Activated naive CD4-positive, alpha-beta T cell treated with anti-CD3 and anti-CD28 coated beads, Interleukin-2, amount 50 U/mL, for 72 hours (primary cell): ENCODE measurements at places on chromosomes 5 and 9. TPM values are rescaled to one million over a fixed set of nuclear protein-coding genes. Genes with fewer than 3 reads are reported as not detected.
A peak's percentile ranks its signal among the peaks of the same experiment; 100 is the strongest.

PRR16 gene
- not detected for total RNA-seq

IRX4 gene
- not detected for total RNA-seq

ANKRD33B gene
- 5.6 TPM for total RNA-seq

PCDHGA6 gene
- 0.08 TPM for total RNA-seq

SPINK13 gene
- not detected for total RNA-seq

FBXL7 gene
- total RNA-seq: not detected

GRCh38 chr5:146426853-146427618, 20.1 kb upstream of the TCERG1 start:
- DNase-seq: no peak

DNA sequence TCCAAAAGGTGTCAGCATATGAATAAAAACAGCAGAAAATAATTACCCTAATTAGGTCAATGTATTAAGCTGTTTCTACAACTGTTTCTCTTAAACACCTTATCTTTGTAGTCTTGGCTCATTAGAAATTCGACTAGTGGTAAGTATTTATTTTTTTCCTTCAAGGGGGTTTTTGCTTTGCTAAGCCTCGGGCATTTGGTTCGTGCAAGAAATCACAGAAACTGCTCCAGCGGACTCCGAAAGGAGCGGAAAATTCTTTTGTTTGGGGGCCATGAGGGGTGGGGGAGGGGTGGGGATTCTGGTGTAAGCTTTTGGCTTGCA, 757 bp downstream of the ZBED3 start:
- DNase-seq: no peak

DNA sequence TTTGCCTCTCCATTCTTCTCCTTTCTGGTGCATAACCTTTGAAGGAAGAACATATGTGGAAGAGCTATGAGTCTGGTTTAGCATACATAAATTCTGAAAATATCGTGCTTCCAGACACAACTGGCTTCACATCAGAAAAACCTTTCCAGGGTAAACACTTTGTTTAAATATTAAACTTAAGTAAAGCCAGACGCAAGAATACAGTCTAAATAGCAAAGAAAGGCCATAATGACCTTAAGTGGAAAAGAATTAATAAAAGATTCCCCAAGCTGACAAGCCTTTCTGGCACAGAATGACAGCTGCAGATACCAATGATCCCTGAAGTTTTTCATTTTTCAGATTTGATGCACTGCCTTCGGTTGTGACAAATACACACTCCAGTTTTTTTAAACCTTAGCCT, 13.5 kb upstream of the TSSK1B start:
- DNase-seq: no peak

DNA sequence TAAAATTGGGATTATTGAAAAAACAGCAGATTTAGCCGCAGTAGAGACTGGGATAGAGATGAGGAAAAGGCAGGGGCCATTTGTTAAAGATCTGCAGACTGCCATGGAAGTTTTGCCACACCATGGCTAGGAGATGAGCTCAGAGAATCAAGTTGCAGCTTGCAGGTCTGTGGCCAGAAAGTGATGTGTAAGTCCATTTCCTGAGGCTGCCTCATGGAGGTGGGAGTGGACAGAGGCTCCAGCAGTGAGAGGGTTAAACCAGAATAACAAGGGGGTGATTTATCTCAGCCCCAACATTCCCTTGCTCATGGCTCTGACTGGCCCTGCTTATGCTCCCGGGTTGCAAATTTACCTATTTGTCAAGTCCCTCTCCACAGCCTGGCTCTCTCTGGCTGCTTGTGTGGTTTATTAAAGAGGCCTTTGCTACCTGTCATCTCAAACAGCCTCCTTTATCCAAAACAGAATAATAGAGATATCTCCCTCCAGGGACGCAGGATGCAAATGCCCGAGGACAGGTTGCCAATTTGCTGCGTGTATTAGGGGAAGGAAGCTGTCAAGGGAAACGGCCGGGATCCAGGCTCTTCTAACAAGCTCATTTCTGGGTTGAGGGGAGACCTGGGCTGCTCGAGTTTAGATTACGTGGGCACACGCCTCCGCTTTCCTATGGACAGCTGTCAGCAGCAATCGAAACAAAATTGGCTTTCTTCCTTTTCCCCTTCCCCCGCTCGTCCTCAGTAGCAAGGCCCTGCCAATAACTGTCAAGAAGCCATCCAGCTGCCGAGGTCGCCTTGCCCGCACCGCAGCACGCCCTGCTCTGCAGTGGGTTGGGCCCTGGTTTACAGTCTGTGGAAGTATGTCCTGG, 72.8 kb upstream of the PITX1 start:
- DNase-seq: no peak

DNA sequence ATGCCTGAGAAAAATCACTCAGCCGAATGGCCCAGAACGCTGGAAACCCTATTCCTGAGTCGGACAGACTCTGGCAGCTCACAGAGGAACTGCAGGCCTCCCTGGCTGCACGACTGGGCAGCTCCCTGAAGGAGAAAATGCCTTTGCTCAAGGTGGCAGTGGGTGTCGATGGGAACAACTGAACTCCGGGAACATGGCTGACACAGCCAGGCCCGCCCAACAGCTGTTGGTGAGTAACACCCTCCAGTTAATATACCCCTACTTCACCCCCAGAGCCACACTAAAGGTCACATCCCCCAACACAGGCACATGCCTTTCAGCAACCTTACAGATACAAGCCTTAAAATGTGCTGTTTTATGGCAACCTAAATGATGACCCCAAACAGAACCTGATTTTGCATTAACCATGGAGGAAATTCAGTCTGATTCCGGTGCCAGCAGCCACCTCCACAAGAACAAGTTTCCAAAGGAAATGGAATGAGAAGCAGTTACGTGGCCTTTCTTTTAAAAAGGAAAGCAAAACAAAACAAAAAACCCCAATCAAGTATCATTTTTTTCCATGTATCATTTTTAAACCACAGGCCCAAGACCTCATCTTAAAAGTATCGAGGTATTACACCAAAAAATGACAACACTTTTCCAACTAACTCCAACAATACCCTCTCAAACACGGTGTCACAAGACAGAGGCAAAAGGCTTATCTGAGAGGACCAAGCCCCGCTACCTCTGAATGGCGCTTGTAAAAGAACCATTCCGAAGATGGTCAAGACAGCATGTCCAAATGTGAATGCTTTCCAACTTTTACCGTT, 3.1 kb downstream of the KLF9 start:
- DNase-seq: peak; percentile 65

GRCh38 chr5:158126442-158127405, 267.8 kb upstream of the CLINT1 start:
- no peak for DNase-seq

GRCh38 chr5:158382473-158382872, 523.5 kb upstream of the CLINT1 start:
- peak; percentile 36 for DNase-seq

DNA sequence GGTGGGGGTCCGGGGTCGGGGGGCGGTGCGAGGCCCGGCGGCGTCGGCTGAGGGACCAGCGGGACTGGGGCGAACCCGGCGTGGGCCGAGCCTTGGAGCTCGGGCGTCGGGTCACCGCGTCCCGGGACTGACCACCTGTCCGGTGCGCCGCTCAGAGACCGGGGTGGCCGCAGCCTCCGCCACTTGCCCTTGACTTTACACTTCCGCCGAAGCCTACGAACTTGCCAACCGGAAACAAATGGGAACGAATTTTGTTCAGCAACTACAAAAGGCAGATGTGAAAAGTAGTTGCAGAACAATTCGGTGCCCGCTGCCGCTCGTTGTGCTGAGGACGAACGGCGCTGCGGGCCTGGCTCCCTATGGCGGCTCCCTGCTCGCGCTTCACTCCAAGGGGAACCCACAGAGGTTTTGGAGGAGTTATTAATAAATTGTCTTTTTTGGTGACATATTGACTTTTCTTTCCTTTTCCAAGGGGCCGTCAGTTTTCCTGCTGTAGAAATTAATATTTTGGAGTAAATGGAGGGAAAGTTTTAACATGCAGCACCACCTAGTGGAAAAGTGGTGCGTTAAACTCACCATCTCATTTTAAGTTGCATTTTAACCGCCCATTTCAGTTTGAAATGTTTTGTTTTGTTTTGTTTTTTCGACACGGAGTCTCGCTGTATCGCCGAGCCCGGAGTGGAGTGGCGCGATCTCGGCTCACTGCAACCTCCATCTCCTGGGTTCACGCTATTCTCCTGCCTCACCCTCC, 490 bp downstream of the PCBD2 start:
- DNase-seq: peak; percentile 71

DNA sequence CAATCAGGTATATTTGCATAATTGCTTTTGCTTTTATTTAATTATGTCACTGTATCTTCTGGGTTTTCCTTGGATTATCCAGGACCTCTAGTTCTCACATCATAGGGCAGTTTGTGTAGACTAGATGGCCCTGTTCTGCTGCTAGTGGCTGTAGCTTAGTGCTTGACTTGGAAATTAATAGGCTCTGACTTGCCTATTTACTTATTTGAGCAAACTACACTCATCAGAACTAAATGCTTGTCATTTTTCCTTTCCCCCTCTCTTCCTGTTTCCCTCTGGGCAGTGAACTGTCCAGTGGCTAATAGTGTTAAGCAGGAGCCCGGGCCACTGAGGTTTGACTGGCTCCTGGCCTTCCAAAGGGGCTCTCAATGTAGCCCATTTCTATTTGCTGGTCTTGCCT, 135.7 kb downstream of the MAN2A1 start:
- no peak for DNase-seq
